Stimulated activated CD4-positive, alpha-beta T cell treated with anti-CD3 and anti-CD28 coated beads, Interleukin-12 subunit alpha, Interleukin-12 subunit beta, amount 100 ng/mL, for 24 hours (primary cell): ENCODE measurements at places on chromosomes 12 and 14.

DNA sequence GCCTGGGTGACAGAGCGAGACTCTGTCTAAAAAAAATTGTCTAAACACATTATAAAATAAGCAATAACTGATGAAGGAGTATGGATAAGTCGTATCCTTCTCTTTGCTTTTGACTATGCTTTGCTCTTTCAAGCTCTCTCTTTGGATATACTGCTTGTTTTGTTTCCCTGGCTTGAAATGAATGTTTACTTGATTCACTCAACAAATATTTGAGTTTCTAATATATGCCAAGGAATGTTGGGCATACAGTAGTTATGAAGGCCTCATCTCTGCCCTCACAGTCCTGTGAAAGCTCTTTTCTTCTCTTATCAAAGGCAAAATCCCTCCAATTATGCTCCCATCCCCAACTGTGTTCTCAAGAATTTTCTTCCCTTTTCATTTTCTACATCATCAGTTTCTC lies 123.5 kb downstream of the PTPRR start:
- DNase-seq = no peak

- no peak for DNase-seq
Measured at GRCh38 chr12:94952325-94952724, 51.2 kb downstream of the NDUFA12 start.

GRCh38 chr12:101619858-101620761 lies 25.3 kb downstream of the MYBPC1 start:
- DNase-seq = no peak

DNA sequence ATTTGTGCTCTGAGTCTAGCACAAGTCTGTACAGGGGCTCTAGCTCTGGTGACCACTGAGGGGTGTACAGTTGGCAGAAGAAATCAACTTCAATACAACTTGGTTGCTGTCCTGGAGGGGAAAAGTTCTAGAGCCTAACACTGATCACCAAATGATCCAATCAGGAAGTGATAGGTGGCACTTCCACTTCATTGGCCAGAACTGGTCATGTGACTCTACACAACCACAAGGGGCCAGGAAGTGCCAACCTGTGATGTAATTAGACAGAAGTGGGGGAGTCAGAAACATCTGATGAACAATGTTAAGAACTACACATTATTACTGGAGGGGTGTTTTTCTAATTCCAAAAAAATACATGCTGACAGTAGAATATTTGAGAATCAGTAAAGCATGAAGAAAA lies 401.6 kb downstream of the VRK1 start:
- no peak for DNase-seq

DNA sequence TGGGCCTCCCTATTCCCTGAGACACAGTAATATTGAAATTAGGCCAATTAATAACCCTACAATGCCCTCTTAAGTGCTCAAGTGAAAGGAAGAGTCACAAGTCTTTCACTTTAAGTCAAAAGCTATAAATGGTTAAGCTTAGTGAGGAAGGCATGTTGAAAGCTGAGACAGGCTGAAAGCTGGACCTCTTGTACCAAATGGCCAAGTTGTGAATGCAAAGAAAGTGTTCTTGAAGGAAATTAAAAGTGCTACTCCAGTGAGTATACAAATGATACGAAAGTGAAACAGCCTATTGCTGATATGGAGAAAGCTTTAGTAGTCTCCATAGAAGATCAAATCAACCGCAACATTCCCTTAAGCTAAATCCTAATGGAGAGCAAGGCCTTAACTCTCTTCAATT lies 140.8 kb downstream of the PTCSC3 start:
- DNase-seq = no peak

- no peak for DNase-seq
Measured at GRCh38 chr12:58988643-58989344, 68.5 kb upstream of the LRIG3 start.

- DNase-seq = no peak
Measured at GRCh38 chr12:107533218-107533617, 152.4 kb upstream of the PWP1 start.

DNA sequence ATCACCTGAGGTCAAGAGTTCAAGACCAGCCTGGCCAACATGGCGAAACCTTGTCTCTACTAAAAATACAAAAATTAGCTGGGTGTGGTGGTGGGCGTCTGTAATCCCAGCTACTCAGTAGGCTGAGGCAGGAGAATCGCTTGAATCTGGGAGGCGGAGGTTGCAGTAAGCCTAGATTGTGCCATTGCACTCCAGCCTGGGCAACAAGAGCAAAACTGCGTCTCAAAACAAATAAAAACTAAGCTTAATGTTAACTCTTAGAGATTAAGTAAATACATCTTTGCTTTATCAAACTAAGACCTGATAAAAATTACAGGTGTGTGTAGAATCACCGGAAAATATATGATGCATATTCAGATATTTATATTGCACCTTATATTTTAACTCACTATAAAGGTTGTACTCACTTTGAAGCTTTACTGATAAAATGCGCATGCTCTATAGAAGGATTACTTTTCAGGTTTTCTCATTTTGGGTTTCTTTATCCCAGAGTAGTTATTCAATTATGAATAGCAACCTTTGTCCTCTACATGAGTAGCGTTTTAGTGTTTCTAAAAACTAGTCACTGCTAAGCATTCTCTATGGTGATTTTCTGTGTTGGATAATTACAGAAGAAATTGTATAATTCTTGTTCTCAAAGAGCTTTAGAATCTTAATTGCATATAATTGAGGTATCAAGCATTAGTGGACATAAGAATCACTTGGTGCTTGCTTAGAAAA lies 9.4 kb downstream of the ARID4A start:
- no peak for DNase-seq

GRCh38 chr12:39490500-39491282 lies 47.8 kb upstream of the KIF21A start:
- DNase-seq = no peak

DNA sequence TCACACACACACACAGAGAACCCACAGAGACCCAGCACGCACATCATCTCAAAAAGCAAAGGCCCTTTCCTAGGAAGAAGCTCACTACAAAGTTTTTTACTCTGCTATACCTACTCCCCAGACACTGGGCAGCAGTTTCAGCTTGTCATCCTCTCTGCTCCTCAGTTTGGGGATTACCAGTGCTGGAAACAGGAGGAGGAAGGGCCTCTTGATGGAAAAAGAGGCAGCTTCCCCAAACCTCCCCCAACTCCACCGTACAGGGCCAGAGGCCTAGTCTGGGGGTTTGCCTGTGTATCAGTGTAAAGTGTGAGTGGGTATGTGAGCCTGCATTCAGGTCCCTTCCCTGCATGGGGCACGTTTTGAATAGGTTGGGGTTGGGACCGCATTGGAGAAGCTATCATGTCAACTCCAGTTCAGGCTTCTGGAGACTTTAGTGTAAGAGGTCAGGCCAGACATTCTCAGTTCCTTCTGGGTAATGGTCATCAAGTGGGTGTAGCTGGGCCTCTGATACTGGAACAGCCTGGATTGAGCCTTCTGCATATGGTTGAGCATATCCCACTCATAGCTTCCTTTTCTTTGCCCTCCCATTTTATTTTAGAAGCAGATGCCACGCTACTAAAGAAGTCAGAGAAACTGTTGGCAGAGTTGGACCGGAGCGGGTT lies 1.2 kb downstream of the REM2 start:
- no peak for DNase-seq

GRCh38 chr12:96988919-96989318 lies 81.9 kb downstream of the NEDD1 start:
- no peak for DNase-seq

DNA sequence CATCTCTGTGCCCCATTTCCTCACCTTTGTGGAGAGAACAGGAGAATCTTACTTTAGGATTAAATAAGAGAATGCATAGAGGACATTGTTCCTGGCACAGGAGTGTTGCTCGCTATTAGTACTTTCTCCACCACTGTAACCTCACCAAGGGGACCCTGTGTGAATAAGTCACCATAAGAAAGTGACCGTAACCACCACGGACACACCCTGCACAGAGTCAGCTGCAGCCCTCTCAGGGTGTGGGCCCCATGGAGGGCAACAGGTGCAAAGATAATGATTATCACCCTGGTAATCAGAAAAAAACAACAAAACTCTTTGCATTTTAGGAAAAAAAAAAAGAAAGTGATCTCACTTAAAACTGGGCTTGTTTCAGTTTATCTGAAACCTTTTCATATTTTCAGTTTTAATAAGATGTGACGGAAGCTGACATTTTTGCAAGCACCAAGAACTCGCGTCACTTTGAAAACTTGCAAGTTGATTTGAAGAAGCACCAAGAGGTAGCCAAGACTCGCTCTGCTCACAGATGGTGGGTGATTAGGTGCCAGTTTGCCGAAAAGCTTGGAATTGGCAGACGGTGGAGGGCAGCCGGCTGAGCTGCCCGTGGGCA lies 87.0 kb upstream of the VRK1 start:
- no peak for DNase-seq

- DNase-seq = no peak
Measured at GRCh38 chr14:105128059-105128458, 40.5 kb downstream of the JAG2 start.

DNA sequence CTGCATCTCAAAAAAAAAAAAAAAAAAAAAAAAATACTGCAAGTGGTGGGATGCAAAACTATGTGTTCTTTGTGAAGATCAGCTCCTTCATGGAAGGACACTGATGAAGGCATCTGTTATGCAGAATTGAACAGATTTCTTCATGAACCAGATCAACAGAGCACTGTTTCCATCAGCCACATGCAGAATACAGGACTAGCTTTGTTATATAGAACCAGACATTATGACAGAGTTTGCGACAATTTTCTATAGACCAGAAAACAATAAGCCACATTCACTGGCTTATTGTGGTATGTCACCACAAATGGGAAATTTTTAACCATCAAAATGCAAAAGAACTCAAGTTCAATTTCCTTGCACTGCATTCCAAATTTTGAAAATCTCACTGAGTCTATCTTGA lies 34.7 kb downstream of the CIT start:
- no peak for DNase-seq

- DNase-seq = no peak
Measured at GRCh38 chr12:130983328-130984017, 29.8 kb downstream of the ADGRD1 start.

DNA sequence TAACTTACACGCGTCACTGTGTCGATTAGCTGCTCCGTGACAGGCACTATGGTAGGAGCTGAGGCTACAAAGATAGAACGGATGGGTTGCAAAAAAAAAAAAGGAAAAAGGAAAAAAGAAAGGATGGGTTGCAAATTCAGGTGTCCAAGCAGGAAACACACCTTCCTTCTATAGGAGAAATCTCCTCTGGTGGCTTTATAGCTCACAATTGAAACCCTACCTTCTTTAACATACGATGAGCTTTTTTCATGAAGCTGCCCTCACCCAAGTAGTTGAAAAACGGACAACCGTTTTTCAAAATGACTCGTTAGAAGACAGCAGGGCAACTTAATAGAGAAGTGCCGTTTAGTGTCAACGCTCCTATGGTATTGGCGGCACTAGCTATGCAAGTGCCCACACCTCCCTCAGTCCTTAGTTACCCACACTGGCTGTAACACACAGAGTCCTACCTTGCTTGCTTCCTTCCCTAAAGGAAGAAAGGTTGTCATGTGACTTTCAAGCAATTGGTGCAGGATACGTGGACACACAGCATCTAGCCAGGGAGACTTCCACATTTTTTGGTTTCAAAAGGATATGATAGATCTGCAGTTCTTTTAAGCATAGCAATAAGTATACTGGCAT lies 682 bp upstream of the TRIP11 start:
- DNase-seq = no peak

GRCh38 chr14:105248368-105249181 lies at the start of gene BTBD6:
Gene BTBD6 (plus strand): TSS chr14:105248533. CDS start chr14:105248712, 179 bp downstream.
- peak; percentile 79 for DNase-seq

DNA sequence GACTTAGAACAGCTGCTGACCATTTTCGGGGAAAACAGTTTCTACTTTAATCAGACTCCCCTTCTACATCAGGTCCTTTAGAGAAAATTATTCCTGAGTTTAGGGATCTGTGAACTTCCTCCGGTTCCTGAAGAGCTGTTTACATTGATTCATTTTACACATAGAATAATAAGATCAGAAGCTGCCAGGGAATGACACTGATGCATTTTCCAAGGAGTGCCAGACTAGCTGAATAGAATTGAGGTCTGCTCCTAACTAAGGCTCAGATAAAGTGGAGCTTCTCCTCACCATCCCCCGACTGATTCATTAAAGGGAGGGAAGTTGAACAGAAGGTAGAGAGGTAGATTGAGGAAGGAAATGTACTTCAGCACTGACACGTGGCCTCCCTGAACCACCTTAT lies 41.9 kb upstream of the PSMA6 start:
- DNase-seq = no peak

DNA sequence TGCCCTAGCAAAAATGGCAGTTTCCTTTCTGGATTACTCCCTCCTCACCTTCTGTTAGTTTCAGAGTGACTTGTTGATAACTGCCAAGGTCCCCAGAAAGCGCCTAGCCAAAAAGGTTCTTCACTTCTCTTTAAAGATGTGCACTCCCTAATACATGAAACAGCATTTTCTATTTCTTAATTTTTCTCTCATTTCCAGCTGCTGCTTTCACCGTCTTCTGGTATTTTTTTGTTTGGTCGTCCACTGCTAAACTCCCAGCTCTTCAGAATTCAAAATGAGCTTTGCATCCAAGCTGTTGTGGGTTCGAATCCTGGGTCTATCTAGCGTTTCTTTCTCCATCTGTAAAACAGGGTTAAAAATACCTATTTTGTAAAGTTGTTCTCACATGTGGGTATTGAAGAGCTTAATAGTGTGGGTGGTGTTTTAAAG lies 397 bp upstream of the BORCS5 start:
- DNase-seq = no peak
